HFF-Myc (cell line): ENCODE measurements at places on chromosomes 2 and 18.

DNA sequence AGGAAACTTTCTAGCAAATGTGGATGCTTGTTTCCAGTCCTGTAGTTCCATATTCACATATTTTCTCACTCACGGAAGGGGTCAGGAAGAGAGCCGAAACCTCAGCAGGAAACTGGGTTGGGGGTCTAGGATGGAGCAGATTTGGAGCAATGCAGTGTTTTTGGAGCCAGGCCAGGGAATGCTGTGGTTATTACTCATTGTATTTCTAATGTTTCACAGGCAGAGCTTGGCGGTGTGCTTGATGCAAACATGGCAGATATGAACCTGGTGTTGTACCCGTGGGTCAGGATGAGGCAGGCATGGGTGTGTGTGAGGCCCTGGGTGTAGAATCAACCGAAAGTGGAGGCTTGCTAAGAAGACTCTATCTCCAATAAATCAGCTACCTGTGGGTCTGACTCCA is 34.6 kb upstream of the ACKR3 start:
- peak; percentile 52 for DNase-seq

- no peak for DNase-seq
Observed at GRCh38 chr2:148305476-148305875, 284.6 kb downstream of the MBD5 start.

DNA sequence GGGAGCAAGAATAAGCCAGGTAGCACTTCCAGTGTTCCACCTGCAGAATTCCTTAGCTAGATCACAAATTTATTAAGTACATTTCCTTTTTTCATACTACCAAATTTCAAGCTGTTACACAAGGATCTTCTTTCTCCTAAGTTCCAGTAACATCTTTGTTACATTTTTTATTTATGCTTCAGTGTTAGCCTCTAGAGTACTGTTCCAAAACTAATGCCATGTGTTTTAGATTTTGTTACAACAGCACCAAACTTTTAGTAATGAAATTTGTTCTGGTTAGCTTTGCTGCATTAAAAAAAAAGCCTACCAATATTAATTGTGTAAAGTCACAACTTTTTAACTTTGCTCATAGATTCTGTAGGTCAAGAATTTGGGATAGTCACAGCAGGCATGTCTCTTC is 161.1 kb downstream of the CAMKMT start:
- no peak for DNase-seq

GRCh38 chr2:6885968-6886367 is 8.4 kb downstream of the RSAD2 start:
- no peak for DNase-seq

DNA sequence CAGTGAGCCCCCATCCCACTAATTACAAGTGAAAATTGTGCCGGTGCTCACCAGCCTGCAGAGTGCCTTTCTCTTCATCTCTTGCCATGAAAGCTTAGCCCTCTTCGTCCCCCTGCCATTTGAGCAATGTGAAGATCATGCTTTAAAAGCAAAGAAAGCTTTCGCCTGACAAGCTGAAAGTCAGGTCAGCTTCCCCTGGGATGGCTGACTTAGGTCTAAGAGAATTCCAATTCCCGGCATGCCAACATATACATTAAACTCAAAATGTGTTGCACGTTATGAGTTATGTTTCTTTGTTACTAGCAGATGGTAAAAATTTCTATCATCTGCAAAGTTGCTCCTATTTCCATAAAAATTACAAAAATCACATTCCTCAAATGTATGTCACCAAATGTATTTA is 129.8 kb downstream of the AFF3 start:
- DNase-seq = no peak

DNA sequence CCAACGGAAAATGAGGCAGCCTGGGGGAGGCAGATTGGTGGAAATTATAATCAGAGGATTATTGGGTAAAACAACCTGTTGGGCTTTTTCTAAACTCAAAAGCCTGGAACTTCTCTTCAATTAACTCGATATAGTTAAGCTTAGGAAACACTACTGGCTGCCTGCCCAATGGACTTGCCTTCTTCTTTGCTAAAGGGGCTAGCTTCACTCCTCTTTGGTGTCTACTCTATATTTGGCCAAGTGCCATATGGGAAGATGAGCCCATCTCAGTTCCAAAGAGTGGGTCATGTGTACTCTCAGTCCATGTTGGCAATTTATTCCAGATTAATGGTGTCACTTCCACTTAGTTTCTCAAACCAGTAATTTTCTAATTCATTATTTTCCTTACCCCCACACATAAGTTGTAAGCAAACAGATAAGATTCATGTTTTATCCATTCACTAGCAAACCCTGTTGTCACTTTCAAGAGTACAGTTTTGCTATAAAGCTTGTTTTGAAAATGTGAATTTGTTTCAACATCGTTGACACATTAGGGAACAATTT is 34.3 kb downstream of the DARS1 start:
- DNase-seq = no peak
